ENCODE measurements at places on chromosomes 3 and 15. TPM values are rescaled to one million over a fixed set of nuclear protein-coding genes. Genes with fewer than 3 reads are reported as not detected.

Gene FAM81A
- 4.2 TPM for total RNA-seq

Gene MASP1
- total RNA-seq = 5.6 TPM

Gene SPINT1
- 27.4 TPM for total RNA-seq

Gene PIGBOS1
- 16.5 TPM for total RNA-seq

Gene PLA2G4F
- total RNA-seq = 0.99 TPM

Gene GOLGA6L9
- total RNA-seq = 14.8 TPM

Gene TMEM212
- total RNA-seq = not detected

Gene PIGZ
- total RNA-seq = 7.8 TPM

Gene PLSCR4
- total RNA-seq = 46.9 TPM

Gene RAD51
- 4.1 TPM for total RNA-seq

Gene C3orf20
- total RNA-seq = 0.22 TPM

Gene GOLGA6L7
- not detected for total RNA-seq

Gene GABRR3
- 25.8 TPM for total RNA-seq

Gene GUCA1C
- total RNA-seq = 14.0 TPM

Gene BNC1
- total RNA-seq = 1.1 TPM

Gene CCDC54
- total RNA-seq = not detected

Gene CLDN18
- not detected for total RNA-seq

Gene ACTC1
- 136 TPM for total RNA-seq

Gene POLR2M
- total RNA-seq = 103 TPM

Gene LRRC2
- total RNA-seq = 3.6 TPM

Gene MCTP2
- total RNA-seq = 8.6 TPM

Gene VGLL3
- total RNA-seq = 20.8 TPM

Gene SLC6A11
- total RNA-seq = 10.4 TPM

Gene ZPLD1
- 1.9 TPM for total RNA-seq

Gene SLC7A14
- 4.5 TPM for total RNA-seq

Gene IGDCC3
- 5.4 TPM for total RNA-seq

Gene GPR15
- not detected for total RNA-seq

Gene GOLGA6D
- total RNA-seq = not detected

Gene CLEC3B
- 109 TPM for total RNA-seq

Gene DNAH1
- 9.0 TPM for total RNA-seq

Gene ALDH1A2
- total RNA-seq = 53.7 TPM

Gene SAMMSON
- total RNA-seq = 1.2 TPM

Gene IL16
- 7.1 TPM for total RNA-seq

Gene PTPRG
- 141 TPM for total RNA-seq

Gene GHSR
- not detected for total RNA-seq

Gene LRRK1
- 8.7 TPM for total RNA-seq

Gene CPNE9
- total RNA-seq = 3.8 TPM

Gene CLDN1
- total RNA-seq = 9.4 TPM

Gene ARNT2
- 44.4 TPM for total RNA-seq

Gene SLC28A2
- total RNA-seq = not detected

Gene PLSCR2
- total RNA-seq = not detected

Gene SLC28A1
- 0.16 TPM for total RNA-seq

Gene CYP11A1
- 1.0 TPM for total RNA-seq

Gene TRPM1
- total RNA-seq = 52.6 TPM

Gene ILDR1
- 0.99 TPM for total RNA-seq

Gene AMT
- 13.3 TPM for total RNA-seq

Gene UPK1B
- total RNA-seq = 10.1 TPM

Gene HEXA
- 81.9 TPM for total RNA-seq

Gene TM6SF1
- total RNA-seq = 3.4 TPM

Gene CFAP92
- total RNA-seq = 1.3 TPM

Gene NOP10
- 58.9 TPM for total RNA-seq

Gene ECE2
- total RNA-seq = 2.0 TPM

Gene ACVR2B
- 55.0 TPM for total RNA-seq

Gene CCK
- total RNA-seq = 5.6 TPM

Data from camera-type eye (tissue), 1 donor.